PC-9 (cell line): ENCODE measurements at places on chromosomes 4 and X.

DNA sequence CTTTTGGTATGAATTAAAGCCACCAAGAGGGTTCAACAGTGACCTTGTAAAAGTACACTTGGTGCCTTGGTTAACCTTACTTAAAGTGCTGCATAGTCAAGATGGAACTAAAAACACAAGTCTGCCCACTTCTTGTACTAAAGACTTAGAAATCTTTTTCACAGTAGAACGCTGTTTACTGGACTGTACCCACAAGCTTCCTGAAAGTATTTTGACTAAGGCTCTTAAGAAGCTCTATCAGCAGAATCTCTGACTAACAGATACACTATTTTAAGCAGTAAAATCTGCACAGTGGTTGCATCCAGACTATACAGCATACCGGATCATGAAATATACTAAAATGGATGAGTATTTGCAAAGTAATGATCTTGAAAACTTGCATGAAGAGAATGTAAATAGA, 7.2 kb downstream of the RAB28 start:
- no peak for DNase-seq

GRCh38 chr4:74424111-74424510, 20.8 kb upstream of the AREG start:
- DNase-seq = no peak

DNA sequence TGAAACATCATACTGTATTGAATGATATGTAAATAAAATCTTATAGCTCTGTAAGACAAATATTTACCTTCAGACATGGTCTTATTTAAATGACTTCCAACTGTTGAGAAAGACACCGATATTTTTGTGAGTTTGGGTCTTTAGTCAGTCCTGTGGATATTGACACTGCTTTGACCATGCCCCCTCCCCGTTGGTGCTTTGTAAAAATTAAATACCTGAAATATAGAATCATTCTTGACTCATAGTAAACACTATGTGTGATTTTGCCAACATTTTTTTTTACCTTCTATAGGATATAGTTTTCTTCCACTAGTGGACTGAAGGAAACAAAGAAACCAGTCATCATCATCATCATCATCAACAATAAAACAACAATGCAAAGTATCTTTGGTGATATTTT, 114.3 kb upstream of the HS3ST1 start:
- no peak for DNase-seq

GRCh38 chr4:152729466-152729865, 49.7 kb upstream of the TMEM154 start:
- no peak for DNase-seq

DNA sequence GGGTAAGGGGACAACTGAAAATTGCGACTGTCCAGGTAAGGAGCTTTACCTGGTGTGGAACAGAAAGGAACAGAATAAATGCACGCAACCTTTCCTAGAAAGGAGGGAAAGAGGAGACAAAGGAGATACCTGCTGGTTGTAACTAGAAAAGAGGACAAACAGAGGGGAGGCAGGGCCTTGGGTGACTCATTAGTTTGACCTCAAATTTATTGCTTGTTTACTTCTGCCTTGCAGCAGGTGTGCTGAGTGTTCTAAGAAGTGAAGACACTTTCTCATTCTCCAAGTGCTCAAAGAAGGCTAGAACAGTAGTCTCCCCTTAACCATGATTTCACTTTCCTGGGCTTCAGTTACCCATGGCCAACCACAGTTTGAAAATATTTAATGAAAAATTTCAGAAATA, 123.1 kb upstream of the BOD1L1 start:
- peak; percentile 51 for DNase-seq

- DNase-seq = no peak
Observed at GRCh38 chr4:74453829-74454742, 9.2 kb downstream of the AREG start.

DNA sequence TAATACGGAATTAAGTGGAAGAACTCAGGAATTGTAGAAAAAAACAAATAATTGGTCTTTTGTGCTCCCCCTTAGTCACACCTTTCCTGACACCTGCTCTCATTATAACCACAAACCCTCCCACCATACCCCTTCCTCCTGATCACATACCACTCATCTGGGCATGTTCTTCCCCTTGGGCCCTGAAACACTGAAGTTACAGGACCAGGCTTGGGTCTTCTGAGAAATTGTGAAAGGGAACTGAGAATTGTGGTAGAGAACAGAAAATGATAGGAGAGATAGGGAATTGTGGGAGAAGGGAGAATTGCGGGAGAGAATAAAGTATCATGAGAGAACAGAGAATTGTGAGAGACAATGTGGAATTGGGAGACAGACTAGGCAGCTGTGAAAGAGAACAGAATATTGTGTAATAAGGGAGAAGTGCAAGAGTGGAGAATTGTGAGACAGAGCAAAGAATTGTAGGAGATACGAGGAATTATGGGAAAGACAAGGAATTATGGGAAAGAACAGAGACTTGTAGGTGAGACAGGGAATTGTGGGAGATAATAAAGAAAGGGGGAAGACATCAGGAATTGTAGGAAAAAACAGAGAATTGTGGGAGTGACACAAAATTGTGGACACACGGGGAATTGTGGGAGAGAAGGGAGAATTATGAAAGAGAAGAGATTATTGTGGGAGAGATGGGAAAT, 2.7 kb upstream of the HCCS start:
- no peak for DNase-seq

DNA sequence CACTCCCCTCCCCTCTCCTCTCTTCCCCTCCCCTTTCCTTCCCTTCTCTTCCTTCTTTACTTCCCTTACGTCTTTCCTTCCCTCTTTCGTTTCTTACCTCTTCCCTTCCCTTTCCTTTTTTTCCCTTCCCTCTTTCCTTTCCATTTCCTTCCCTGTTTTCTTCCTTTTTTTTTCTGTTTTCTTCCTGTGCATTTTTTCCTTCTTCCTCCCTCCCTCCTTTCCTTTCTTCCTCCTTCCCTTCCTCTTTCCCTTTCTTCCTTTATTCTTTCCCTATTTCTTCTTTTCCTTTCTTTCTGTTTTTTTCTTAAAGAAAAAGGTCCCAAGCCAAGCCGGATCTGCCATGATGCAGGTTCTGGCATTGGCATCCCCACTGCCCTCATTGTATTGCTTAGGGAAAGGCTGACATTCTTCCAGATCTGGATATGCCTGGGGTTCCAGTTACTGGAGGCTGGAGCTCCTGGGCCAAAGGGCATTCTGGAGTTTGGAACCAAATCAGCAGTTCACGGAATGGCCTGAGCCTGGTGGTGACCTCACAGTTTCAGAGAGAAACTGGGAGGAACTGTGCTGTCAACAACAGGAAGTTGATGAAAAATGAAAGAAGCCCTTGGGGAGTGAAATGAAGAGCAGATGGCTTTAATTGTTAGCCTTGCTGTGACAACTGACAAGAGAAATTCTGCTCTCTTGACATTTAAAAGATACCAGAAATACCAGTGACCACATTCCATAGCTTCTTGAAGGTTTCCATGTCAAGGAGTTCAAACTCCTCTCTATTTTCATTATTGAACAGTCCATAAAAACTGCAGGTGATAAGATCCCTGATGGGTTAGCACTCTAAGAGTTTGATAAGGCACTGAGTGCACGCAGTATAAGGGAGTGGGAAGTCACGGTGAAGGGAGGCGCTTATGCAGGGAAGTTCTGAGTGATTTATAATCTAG, 622.1 kb downstream of the SPRY1 start:
- DNase-seq = peak; percentile 39

- DNase-seq = no peak
Observed at GRCh38 chr4:142098900-142099545, 462.6 kb downstream of the IL15 start.

DNA sequence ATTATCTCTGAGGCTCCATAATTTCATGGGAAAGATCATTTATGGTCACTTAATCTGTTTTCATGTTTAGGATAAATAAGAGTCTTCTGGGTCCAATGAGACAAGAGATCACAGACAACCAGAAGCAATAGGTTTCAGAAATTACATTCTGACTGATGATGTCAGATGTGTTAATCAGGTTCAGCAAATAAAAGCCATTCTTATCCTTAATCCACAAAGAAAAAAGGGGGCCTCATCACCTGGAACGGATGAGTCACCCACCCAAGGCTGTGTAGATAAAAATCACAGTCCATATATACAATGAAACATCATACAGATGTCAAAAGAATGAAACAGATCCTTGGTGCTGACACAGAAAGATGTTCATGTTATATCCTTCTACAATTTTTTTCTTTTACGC, 36.6 kb downstream of the SYTL4 start:
- DNase-seq = no peak

DNA sequence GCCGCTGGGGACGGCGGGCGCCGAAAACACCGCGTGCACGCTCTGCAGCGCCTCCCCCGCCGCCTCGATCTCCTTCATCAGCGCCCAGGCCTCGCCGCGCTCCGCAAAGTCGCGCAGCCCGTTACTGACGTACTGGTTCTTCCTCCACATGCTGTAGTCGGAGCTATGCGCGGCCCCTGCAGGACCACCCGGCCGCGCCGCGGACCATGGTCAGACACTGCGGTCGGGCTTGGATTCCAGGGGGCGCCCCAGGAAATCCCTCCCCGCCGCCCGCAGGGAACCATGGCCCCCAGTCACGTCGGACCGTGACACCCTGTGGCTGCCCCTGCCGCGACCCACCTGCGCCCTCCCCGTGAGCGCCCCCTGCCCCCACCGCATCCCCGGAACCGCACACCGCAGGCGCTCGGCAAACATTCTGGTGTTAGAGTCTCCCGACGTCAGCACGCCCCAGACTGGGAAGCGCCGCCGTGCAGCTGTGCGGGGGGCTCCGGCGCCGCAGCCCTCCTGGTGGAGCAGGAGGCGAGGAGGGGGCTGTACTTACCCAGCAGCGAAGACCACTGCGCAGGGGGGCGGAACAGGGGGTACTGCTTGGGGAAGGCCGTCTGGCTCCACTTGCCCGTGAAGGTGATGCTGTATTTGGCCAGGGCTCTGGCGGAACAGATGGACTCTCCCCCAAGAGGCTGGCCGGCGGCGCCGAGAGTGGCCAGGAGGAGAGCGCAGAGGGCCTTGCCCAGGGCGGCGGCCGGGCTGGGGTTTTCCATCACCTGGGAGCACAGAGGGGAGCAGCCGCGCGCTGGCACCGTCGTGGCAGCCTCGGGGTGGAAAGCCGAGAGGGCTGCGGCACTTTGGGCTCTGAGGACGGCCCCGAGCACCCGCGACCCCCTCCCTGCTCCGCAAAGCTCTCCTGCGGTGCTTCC, 814 bp downstream of the SPON2 start:
- DNase-seq = no peak

DNA sequence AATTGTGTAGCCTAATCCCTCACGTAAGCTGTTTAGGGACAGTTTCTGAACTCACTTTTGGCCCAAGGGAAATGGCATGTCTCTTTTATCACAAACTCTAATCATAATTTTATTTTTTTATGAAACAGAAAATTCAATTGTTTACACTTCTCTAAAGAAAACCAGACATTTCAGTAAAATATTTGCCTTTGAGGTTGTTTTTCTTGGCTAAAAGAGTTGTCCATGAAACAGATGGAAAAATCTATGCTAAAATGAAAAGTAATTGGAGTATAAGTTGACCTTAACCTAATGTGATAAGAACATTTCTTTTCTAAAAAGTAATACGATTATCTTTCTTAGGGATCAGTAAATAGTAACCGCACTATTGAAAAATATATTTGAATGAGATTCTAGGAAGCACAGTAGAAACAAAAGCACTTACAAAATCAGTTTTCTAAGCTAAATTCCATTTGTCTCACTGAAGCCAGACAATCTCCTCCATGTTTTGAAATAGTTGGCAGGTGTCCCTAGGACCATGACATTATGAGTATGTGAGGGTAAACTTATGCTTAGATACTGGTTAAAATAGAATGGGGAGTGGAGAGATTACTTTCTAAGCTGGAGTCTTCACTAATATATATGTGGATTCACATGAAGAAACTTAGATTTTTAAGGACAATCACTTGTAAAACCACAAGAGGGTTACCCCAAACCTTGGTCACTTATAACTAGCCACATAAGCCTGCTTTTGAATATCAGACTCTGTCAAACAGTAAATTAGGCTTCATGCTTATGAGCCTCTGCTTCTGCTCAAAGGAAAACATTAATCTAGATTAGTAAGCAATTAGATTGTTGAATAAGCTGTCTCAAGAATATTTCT, 20.1 kb upstream of the TET2 start:
- no peak for DNase-seq

DNA sequence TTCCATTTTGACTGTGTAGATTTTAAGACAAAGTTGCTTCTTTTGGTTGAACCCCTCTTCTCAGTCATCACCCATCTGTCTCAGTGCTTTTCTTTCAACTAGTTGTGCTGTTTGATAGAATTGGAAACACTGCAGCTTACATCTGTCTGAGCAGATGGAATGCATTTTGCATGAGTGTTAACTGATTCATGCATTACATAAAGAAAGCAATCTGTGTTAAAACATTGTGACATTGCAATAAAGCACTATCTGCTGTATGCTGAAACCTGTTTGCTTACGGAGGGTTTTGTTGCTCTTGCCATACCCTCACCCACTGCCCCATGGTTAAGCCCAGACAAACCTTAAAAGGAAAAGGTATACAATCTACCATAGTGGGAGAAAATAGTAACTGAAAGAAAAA, 47.4 kb downstream of the NRK start:
- DNase-seq = no peak

GRCh38 chrX:119488749-119489148, 20.5 kb downstream of the SLC25A5 start:
- DNase-seq = peak; percentile 41

GRCh38 chr4:25320336-25320735, 7.8 kb downstream of the ZCCHC4 start:
- no peak for DNase-seq

GRCh38 chr4:57080781-57081650, 29.2 kb downstream of the IGFBP7 start:
- DNase-seq = peak; percentile 47

GRCh38 chr4:658681-659667, 15.1 kb downstream of the ATP5ME start:
- no peak for DNase-seq

- no peak for DNase-seq
Observed at GRCh38 chr4:129176864-129177263, 80.9 kb downstream of the C4orf33 start.

DNA sequence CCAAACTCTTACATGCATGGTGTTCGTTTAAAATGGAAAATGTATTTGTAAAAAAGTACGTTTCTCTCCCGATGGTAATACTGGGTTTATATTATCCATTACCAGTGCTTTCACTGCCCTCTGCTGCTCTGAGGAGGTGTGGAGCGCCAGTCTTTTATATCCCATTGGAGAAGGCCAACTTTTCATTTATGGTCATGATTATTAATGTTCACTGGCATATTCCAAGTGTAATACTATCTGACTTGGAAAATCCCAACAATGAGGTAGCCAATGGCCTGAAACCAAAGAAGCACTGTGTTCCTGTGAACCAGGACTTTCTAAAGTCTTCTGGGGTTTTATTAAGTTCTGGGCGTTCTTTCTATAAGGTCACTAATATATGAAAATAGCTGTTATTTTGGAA, 80.7 kb downstream of the SYNPO2 start:
- DNase-seq = peak; percentile 35

DNA sequence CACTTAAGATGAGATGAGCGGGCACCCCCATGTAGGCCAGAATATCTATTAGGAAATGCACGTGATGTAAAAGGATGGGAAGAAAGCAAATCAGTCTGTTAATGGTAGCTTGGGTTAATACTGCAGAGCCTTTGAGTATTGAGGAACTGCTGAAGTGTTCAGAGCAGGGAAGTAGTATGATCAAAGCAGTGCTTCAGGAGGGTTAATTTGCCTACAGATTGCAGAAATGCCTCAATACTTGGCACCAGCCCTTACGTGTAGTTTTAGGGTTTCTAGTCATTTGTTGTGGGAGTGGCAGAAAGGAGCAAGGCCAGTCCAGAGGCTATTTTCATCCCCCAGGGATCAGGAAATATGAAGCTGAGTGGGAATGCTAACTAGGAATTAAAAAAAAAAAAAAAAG, 19.7 kb downstream of the ZFX start:
- no peak for DNase-seq

- DNase-seq = no peak
Observed at GRCh38 chrX:72492499-72492898, 80.1 kb downstream of the HDAC8 start.
